ENCODE measurements at places on chromosomes 2 and 18. TPM values are rescaled to one million over a fixed set of nuclear protein-coding genes. Genes with fewer than 3 reads are reported as not detected.

GRCh38 chr2:134436706-134437105 lies 182.8 kb downstream of the MGAT5 start:
- peak; percentile 41 for DNase-seq

The RGPD8 gene
- total RNA-seq: 5.0 TPM

DNA sequence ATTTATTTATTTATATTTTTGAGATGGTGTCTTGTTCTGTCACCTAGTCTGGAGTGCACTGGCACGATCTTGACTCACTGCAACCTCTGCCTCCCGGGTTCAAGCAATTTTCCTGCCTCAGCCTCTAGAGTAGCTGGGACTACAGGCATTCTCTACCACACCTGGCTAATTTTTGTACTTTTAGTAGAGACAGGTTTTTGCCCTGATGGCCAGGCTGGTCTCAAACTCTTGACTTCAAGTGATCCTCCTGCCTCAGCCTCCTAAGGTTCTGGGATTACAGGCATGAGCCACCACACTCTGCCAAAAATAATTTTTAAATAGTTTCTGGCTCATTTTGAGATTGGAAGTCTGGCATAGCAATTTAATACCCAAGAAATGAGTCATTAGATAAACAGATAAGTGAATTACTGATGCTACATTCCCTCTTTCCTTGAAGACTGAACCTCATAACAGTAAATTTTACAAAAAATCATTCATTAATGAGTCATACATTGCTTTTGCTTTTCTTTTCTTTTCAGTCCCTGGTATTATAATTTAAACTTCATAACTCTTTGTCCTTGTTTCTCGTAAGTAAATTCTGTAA lies 881.6 kb upstream of the PIK3C3 start:
- no peak for DNase-seq

The MRPL19 gene
- 46.5 TPM for total RNA-seq

GRCh38 chr18:56444201-56444600 lies 194.2 kb downstream of the TXNL1 start:
- no peak for DNase-seq

- no peak for DNase-seq
Observed at GRCh38 chr2:111161971-111162370, 41.3 kb downstream of the BCL2L11 start.

The LHCGR gene
- not detected for total RNA-seq

GRCh38 chr2:212066546-212066945 lies 472.1 kb downstream of the ERBB4 start:
- no peak for DNase-seq

GRCh38 chr2:156790343-156791037 lies 354.3 kb downstream of the GPD2 start:
- no peak for DNase-seq

GRCh38 chr2:189581354-189582139 lies 961 bp upstream of the SLC40A1 start:
- peak; percentile 65 for DNase-seq

The POTEJ gene
- not detected for total RNA-seq

The FAM110C gene
- 21.1 TPM for total RNA-seq

GRCh38 chr2:235447210-235447609 lies 46.6 kb upstream of the AGAP1 start:
- no peak for DNase-seq

- DNase-seq: no peak
Observed at GRCh38 chr2:164793529-164793928, 48.1 kb downstream of the COBLL1 start.

DNA sequence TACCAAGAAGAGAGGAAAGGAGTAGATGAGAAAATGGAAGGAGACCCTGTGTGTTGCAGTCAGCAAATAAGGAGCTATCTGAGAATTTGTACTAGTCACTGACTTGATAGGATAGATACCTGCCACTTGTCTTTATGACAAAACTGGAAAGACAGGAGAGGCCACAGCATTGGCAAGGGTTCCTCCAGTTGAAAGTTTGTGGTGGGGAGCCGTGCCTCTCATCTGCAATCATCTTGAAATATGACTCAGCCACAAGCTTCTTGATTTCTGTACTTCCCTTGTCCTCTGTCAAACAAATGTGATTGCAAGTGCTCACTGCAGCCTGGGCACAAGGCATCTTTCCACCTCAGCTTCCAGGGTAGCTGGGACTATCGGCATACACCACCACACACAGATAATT lies 99.1 kb downstream of the GREB1L start:
- DNase-seq: peak; percentile 45

DNA sequence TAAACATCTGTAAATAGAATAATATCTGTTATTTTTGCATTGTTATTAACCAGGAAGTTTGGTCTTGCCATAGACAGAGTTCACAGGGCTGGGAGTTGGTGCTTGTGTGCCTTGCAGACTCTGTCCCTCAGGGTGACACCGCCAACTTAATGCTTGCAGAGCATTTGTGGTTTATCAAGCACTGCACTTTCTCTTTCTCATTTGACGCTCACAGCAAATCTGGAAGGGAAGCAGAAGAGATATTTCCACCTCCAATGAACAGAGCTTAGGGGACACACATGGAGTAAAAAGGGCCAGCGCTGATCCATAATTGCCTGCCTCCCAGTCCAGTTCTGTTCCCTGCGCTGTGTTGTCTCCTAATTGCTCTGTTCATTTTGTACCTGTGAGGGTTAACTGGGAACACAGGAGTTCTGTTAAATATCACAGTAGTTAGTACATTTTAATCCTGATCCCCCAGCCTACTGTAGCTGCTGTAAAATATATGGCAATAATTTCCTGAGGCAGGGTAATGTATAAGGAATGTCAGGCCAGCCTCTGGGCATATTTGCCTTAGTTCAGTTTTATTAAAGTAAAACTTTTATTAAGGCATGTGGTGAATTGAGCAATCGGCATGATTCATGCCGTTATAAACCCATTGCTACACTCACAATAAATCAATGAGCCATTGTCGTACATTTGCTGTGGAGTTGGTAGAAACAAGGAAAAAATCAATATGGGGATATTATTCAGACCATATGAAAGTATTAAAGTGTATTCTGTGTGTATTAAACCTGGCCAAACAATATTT lies 182.5 kb upstream of the OSR1 start:
- peak; percentile 95 for DNase-seq

DNA sequence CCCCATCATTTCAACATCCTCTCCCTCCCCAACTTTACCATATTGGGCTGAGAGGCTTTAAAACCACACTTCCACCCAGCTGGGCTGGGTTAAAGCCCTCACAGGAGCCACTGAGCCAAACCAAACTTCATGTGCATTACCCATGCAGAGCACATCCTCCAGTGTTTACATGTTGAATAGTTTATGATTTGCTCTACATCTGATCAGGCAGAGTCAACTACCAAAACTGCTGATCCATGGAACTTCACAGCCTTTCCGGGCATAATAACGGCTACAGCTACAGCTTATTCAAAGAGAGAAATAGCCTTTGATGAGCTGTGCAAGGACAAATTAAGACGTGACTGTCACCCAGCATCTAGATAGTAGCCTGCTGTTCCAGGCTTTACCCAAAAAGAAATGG lies 39.0 kb downstream of the MAIP1 start:
- DNase-seq: no peak

DNA sequence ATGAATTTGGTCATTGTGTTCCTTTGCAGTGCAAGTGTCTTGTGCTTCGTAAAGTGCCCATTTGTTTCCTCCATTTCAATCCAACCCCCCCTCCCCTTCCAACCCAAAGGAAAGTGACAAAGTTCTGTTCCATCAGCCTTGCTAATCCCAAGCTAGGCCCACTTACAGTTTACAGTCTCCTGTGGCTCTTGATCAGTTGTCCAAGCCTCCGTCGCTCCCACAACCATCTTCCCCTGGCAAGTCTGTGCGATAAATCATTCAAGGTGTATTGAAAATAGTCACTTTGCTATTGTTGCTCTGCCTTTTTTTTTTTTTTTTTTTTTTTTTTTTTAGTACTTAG lies 6.5 kb downstream of the POU3F3 start:
- no peak for DNase-seq

- no peak for DNase-seq
Observed at GRCh38 chr2:169439900-169440299, 39.4 kb upstream of the BBS5 start.

The UGT1A5 gene
- total RNA-seq: 91.2 TPM

The PASK gene
- total RNA-seq: 77.5 TPM

DNA sequence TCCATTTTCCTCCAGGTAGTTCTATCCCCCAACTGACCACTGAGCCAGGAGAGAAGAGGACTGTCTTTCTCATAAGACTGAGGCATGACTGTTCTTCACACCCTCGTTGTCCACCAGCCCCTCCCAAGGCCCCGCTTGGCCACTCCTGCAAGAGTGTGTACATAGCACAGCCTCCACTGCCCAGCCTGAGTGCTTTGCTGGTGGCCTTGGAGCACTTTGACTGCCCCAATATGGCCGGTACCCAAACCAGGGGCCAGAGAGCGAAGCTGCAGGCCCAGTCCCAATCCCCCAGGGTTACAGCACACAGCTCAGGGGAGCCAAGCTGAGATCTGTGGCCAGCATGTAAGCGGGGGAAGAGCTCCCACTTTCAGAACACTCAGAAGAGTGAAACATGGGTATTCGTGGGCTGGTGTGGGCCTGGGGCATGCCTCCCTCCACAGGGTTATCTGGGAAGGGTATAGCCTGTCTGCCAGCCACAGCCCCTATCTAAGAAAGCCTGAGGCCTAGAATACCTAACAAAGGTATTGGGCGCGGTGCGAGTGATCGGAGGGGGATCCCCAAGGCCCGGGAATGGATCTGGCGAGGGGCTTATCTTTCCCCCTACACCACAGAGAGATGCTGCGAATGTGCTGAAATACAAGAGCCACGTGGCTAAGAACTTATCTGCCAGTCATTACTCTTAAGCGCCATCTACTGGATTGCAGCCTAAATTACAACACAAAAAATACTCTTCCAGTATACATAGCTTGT lies 163.8 kb downstream of the WDPCP start:
- no peak for DNase-seq

The GBX2 gene
- total RNA-seq: not detected

GRCh38 chr18:26794230-26795101 lies 71.0 kb downstream of the AQP4 start:
- no peak for DNase-seq
